Fibroblast of lung (primary cell): ENCODE measurements at places on chromosomes 2 and 18. TPM values are rescaled to one million over a fixed set of nuclear protein-coding genes. Genes with fewer than 3 reads are reported as not detected.

MTCL1 gene
- 38.0 and 56.0 TPM in 2 replicates for total RNA-seq

RFTN2 gene
- total RNA-seq: 6.9 and 10.2 TPM in 2 replicates

ALK gene
- under 0.01 TPM in 2 replicates for total RNA-seq

KIF5C gene
- 0.17 and 0.51 TPM in 2 replicates for total RNA-seq

MBD1 gene
- total RNA-seq: 44.9 and 53.3 TPM in 2 replicates

REL gene
- 2.3 and 2.8 TPM in 2 replicates for total RNA-seq
